Activated T-helper 17 cell treated with anti-CD3 and anti-CD28 coated beads, Interleukin-2, amount 50 U/mL, for 72 hours (primary cell): ENCODE measurements at places on chromosomes 5 and 9. TPM values are rescaled to one million over a fixed set of nuclear protein-coding genes. Genes with fewer than 3 reads are reported as not detected.

The FCN2 gene
- total RNA-seq = not detected

The SLC36A2 gene
- total RNA-seq = not detected

The GPR150 gene
- 0.61 TPM for total RNA-seq

The DNAJC18 gene
- total RNA-seq = 41.5 TPM

The IFNA2 gene
- total RNA-seq = not detected

The DHFR gene
- total RNA-seq = 71.9 TPM

The PCDHGC5 gene
- not detected for total RNA-seq

The LCN12 gene
- total RNA-seq = 2.4 TPM
